ENCODE measurements at places on chromosomes 6 and 20. TPM values are rescaled to one million over a fixed set of nuclear protein-coding genes. Genes with fewer than 3 reads are reported as not detected.

Gene SLC17A3
- total RNA-seq, result not detected

Gene SLC22A7
- total RNA-seq, result not detected

Gene ARMH2
- not detected for total RNA-seq

Gene SPATA25
- total RNA-seq, result 3.4 TPM

Gene PRICKLE4
- total RNA-seq, result 4.5 TPM

Gene SUMO4
- 3.4 TPM for total RNA-seq

Gene DEF6
- total RNA-seq, result 9.3 TPM

Gene UBE2V1
- 138 TPM for total RNA-seq

Gene EEF1A2
- total RNA-seq, result 15.6 TPM

Gene CTAGE9
- not detected for total RNA-seq

Gene TOX2
- total RNA-seq, result 0.94 TPM

Gene BFSP1
- total RNA-seq, result 5.7 TPM
